ENCODE measurements at places on chromosomes 7 and 10. TPM values are rescaled to one million over a fixed set of nuclear protein-coding genes. Genes with fewer than 3 reads are reported as not detected.
A peak's percentile ranks its signal among the peaks of the same experiment; 100 is the strongest.

Gene TFPI2
- 0.40 TPM for total RNA-seq

Gene PHYHIPL
- 2.5 TPM for total RNA-seq

Gene KAZALD1
- not detected for total RNA-seq

Gene MEOX2
- total RNA-seq: 0.80 TPM

- no peaks in the 10 kb centered on the region for H3K4me1 ChIP-seq
- H3K36me3 ChIP-seq: no peaks in the 10 kb centered on the region
- H3K27me3 ChIP-seq: no peaks in the 10 kb centered on the region
- no peak overlapping the region for H3K27ac ChIP-seq
- no peak overlapping the region for H3K4me3 ChIP-seq
Observed at GRCh38 chr7:129669901-129670300, 58.4 kb downstream of the NRF1 start.

DNA sequence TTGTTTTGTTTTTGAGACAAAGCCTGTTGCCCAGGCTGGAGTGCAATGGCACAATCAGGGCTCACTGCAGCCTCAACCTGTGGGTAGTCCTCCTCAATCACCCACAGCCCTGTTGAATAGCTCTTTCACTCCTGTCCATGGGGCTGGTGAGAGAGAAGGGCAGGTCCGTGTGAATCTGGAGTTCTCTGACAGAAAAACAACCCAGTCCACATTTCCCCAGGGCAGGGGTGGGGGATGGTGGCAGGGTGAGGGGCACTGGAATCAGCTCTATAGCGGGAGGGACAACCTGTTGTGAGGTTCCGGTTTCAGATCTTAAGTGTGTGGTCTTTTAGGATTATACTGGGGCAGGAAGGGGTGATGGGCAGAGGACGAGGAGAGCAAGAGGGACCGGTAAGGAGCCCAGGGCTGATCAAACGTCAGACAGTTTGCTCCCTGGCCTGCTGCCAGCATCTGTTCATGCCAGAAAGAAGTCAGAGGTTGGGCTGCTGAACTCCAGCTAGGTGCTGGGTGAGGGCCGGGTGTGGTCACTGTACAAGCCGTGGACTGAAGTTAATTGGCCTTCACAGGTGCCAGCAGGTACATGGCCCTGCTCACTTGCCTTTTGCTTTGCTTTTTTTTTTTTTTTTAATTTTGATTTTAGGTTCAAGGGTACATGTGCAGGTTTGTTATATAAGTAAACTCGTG is 33.2 kb upstream of the MKRN1 start:
- no peaks in the 10 kb centered on the region for H3K27me3 ChIP-seq
- H3K4me3 ChIP-seq: no peak overlapping the region
- peak overlapping the region; percentile 44 for H3K27ac ChIP-seq
- H3K4me1 ChIP-seq: peaks cover 14% of the 10 kb centered on the region
- DNase-seq: peak; percentile 94

DNA sequence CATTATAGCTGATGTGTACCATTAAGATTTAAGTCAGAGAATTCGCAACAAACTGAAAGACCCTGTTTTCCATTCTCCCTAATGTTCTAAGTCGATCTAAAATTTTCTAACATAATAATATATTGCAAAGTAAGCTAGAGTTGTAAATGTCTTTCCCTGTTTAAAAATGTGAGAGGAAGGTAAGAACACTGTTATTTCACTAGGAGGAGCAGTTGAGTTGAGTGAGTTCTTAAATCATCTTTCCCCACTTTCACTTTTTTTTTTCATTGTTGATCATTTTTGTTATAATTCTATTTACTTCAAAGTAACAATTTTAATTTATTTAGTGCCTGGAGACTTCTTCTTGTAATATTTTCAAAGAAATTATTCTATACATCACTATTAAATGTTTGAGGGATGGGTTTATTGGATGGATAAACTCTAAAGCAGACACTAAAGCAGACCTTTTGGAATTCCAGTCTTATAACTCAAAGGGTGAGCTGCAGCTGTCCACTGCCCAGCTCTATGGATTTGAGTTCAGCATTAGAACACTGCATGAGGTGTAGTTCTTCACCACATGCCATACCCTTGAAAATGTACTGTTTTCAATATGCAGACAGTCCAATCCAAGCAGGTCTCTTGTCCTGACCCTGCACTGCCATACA is 181.3 kb upstream of the FZD1 start:
- DNase-seq: no peak
- H3K36me3 ChIP-seq: no peaks in the 10 kb centered on the region
- H3K4me1 ChIP-seq: no peaks in the 10 kb centered on the region
- H3K27ac ChIP-seq: no peak overlapping the region
- no peak overlapping the region for H3K4me3 ChIP-seq
- H3K27me3 ChIP-seq: no peaks in the 10 kb centered on the region

GRCh38 chr7:120825152-120825551 is 32.8 kb downstream of the TSPAN12 start:
- H3K4me1 ChIP-seq: no peaks in the 10 kb centered on the region
- no peaks in the 10 kb centered on the region for H3K36me3 ChIP-seq
- H3K27me3 ChIP-seq: no peaks in the 10 kb centered on the region
- no peak overlapping the region for H3K27ac ChIP-seq

- peak overlapping the region; percentile 83 for H3K27ac ChIP-seq
- H3K27me3 ChIP-seq: no peaks in the 10 kb centered on the region
- DNase-seq: peak; percentile 89
- peaks cover 9% of the 10 kb centered on the region for H3K4me1 ChIP-seq
- H3K36me3 ChIP-seq: no peaks in the 10 kb centered on the region
Observed at GRCh38 chr10:72320676-72321247, 34.0 kb downstream of the DNAJB12 start.

GRCh38 chr7:151469281-151469680 is 29.3 kb upstream of the CRYGN start:
- no peaks in the 10 kb centered on the region for H3K27me3 ChIP-seq
- DNase-seq: no peak
- no peaks in the 10 kb centered on the region for H3K4me1 ChIP-seq
- H3K27ac ChIP-seq: no peak overlapping the region

GRCh38 chr10:124212702-124213101 is 119.3 kb upstream of the CHST15 start:
- DNase-seq: no peak
- H3K27me3 ChIP-seq: no peaks in the 10 kb centered on the region
- H3K4me3 ChIP-seq: no peak overlapping the region
- H3K36me3 ChIP-seq: no peaks in the 10 kb centered on the region

DNA sequence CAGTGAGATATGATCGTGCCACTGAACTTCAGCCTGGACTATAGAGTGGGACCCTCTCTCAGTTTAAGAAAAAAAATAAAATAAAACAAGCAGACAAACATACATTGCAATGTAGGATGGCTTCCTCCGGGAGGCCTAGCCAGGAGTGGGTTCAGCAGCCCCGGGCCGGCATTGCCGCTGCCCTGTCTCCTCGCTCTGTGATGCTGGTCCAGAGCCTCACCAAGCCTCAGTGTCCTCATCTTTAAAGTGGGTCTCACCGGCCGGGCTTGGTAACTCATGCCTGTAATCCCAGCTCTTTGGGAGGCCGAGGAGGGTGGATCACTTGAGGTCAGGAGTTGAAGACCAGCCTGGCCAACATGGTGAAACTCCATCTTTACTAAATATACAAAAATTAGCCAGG is 71.6 kb downstream of the PTPRE start:
- peak overlapping the region; percentile 55 for H3K27ac ChIP-seq
- H3K4me1 ChIP-seq: no peaks in the 10 kb centered on the region
- H3K27me3 ChIP-seq: no peaks in the 10 kb centered on the region

DNA sequence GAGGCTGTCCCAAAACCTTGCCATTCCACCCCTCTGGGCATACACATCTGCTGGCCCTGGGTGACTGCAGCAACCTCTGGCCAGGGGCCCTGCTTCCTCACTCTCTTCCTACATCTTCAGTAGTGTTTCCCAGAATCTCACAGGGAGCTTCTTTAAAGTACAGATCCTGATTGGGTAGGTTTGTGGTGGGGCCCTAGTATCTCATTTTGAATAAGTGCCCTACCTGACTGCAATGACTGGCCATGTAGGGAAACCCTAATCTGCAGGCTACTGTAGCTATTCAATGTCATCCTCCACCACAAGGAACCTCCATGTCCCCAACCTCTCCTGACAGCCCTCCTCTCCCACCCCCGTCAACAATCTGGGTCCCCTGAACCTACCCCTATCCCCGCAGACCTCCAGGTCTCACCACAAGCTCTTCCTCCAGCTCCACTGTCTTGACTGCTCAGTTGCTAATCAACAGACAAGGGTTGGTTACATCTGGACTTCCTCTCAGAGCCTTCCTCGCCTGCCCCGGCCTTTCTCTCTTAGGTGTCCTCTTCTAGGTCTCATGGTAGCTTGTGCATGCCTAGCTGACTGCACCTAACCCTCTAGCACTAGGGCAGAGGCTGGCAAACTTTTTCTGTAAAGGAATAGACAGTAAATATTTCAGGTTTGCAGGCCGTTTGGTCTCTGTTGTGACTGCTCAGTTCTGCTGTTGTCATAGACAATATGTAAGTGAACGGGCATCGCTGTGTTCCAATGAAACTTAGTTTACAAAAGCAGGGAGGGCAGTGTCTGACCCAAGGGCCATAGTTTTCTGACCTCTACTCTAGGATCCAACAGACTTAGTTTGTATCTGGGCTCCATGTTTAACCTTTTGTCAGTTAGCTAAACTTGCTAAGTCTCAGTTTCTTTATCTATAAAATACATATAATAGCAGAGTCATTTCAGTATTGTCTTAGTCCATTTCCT is 121.1 kb downstream of the AOAH start:
- no peak overlapping the region for H3K27ac ChIP-seq
- DNase-seq: no peak
- H3K27me3 ChIP-seq: no peaks in the 10 kb centered on the region
- no peaks in the 10 kb centered on the region for H3K36me3 ChIP-seq

GRCh38 chr7:20783700-20784387 is 2.8 kb downstream of the SP8 start:
- no peaks in the 10 kb centered on the region for H3K36me3 ChIP-seq
- DNase-seq: no peak
- H3K4me1 ChIP-seq: no peaks in the 10 kb centered on the region
- no peak overlapping the region for H3K27ac ChIP-seq
- H3K27me3 ChIP-seq: peaks cover 8% of the 10 kb centered on the region
- no peak overlapping the region for H3K4me3 ChIP-seq

DNA sequence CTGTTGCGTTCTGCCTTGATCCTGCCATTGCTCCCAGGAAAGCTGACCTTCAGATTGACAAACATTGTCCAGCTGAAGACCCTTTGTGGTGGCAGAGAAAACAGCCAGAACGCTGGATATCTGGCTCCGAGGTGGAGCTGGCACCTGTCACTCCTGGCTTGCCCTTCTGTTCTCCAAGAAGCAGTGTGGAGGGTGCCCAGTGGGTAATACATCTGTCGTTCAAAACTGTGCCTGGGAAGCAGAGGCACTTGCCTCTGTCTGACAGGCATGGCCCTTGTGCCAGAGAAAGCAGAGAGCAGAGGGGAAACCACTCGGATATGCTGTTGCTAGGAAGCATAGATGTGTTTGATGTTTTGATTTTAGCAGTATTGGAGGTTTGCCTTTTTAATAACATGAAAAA is 231.4 kb downstream of the BMPER start:
- no peak overlapping the region for H3K4me3 ChIP-seq
- H3K36me3 ChIP-seq: no peaks in the 10 kb centered on the region
- H3K4me1 ChIP-seq: no peaks in the 10 kb centered on the region
- no peaks in the 10 kb centered on the region for H3K27me3 ChIP-seq
- no peak for DNase-seq

- H3K36me3 ChIP-seq: no peaks in the 10 kb centered on the region
- no peaks in the 10 kb centered on the region for H3K4me1 ChIP-seq
- no peaks in the 10 kb centered on the region for H3K27me3 ChIP-seq
- H3K4me3 ChIP-seq: no peak overlapping the region
- DNase-seq: no peak
- H3K27ac ChIP-seq: no peak overlapping the region
Observed at GRCh38 chr10:78748235-78748533, 320.6 kb upstream of the ZMIZ1 start.

- DNase-seq: no peak
- peak overlapping the region; percentile 17 for H3K27ac ChIP-seq
- peaks cover 7% of the 10 kb centered on the region for H3K4me1 ChIP-seq
- no peaks in the 10 kb centered on the region for H3K27me3 ChIP-seq
Observed at GRCh38 chr10:122307669-122308416, 36.7 kb downstream of the BTBD16 start.

DNA sequence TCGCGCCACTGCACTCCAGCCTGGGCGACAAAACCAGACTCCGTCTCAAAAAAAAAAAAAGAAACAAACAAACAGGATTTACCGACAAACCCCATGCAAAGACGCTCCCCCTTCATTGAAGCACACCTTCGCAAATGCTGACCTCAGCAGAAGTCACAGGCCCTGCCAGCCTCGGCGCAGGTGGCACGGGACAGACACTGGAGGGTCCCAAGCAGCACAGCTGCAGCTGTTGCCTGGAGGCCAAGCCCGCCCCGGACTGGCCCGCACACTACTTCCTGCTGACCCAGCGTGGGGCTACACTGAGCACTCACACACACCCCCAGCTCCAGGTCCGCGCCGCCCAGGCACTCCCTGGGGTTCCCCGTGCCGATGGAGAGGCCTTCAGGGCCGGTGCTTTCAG is 31.2 kb downstream of the SNX8 start:
- no peaks in the 10 kb centered on the region for H3K4me1 ChIP-seq
- no peak overlapping the region for H3K27ac ChIP-seq
- no peaks in the 10 kb centered on the region for H3K27me3 ChIP-seq
- H3K36me3 ChIP-seq: no peaks in the 10 kb centered on the region
- no peak overlapping the region for H3K4me3 ChIP-seq

Measured in Peyer's patch (tissue), 4 donors.